ENCODE measurements at places on chromosomes 16 and 17.

- H3K4me3 ChIP-seq = no peak overlapping the region
- no peaks in the 10 kb centered on the region for H3K27me3 ChIP-seq
- no peak for DNase-seq
- no peak overlapping the region for H3K27ac ChIP-seq
- peaks cover 5% of the 10 kb centered on the region for H3K36me3 ChIP-seq
These were observed 14.6 kb downstream of the BBS2 start for GRCh38 chr16:56505181-56505580.

DNA sequence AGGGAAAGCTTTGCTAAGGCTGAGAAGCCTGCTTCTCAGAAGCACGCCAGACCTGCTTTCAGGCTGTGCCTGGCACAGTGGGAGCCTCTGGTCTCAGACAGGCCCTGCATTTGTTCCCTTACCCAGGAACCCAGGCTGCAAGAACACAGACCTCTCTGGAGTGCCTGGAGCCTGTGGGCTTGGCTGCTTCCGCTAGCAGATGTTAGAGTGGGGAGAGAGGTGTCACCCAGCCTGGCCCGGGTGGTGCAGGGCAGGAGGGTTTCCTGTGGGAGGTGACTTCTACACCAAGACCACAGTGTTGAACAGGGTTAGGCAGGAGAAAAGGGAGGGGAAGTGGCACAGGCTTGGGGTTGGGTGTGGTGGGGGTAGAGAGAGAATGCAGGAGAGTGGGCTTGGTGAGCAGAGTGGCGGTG is 35.8 kb upstream of the ADGRG1 start:
- no peaks in the 10 kb centered on the region for H3K36me3 ChIP-seq
- H3K27me3 ChIP-seq = no peaks in the 10 kb centered on the region
- no peaks in the 10 kb centered on the region for H3K4me1 ChIP-seq
- no peak overlapping the region for H3K4me3 ChIP-seq
- no peak for DNase-seq

- no peak overlapping the region for H3K4me3 ChIP-seq
- peaks cover 6% of the 10 kb centered on the region for H3K36me3 ChIP-seq
- DNase-seq = no peak
- H3K4me1 ChIP-seq = peaks cover 5% of the 10 kb centered on the region
- H3K27ac ChIP-seq = no peak overlapping the region
These were observed 15.9 kb downstream of the EMC8 start for GRCh38 chr16:85783441-85783840.

- peak overlapping the region; percentile 49 for H3K4me3 ChIP-seq
- peaks cover 6% of the 10 kb centered on the region for H3K4me1 ChIP-seq
These were observed 16.7 kb downstream of the ZNF423 start for GRCh38 chr16:49839017-49839825.

DNA sequence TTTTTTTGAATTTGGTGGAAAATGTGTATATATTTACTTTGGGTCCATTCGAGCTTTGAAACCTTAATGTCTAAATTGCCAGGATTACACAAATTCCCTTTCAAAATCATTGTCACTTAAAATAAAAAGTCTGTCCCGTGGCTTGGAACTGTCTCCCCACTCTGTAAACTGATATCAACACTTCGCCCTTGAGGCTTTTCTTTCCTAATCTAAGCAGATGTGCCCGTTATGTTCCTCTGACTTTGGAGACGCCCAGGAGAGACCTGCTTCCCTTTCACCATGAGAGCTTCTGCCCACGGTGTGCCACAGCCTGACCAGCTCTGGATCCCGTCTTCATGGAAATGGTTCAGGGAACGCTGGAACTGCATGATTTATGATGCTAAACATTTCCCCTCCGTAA is 151.3 kb downstream of the C16orf95 start:
- H3K4me3 ChIP-seq = no peak overlapping the region
- H3K27ac ChIP-seq = no peak overlapping the region
- no peaks in the 10 kb centered on the region for H3K27me3 ChIP-seq
- no peaks in the 10 kb centered on the region for H3K36me3 ChIP-seq
- H3K4me1 ChIP-seq = no peaks in the 10 kb centered on the region

DNA sequence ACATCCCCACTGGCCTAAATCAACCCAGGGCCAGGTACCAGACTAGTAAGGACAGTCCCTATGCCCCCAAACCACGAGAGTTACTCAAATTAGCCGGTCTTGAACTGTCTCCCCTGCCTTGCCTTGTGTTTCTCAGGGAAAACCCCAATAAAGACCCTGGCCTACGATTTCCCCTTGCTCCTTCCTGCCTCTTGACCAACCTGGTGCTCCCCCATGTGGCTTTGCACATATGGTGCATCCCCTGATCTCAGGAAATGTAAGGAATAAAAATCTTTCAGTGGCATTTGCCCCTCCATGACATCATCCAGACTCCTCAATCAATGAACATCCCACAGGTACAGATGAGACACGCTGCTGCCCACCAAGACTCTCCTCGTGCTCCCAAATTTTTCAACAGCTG is 87.9 kb downstream of the ZNF18 start:
- no peaks in the 10 kb centered on the region for H3K4me1 ChIP-seq
- no peaks in the 10 kb centered on the region for H3K36me3 ChIP-seq
- no peaks in the 10 kb centered on the region for H3K27me3 ChIP-seq
- H3K4me3 ChIP-seq = no peak overlapping the region

DNA sequence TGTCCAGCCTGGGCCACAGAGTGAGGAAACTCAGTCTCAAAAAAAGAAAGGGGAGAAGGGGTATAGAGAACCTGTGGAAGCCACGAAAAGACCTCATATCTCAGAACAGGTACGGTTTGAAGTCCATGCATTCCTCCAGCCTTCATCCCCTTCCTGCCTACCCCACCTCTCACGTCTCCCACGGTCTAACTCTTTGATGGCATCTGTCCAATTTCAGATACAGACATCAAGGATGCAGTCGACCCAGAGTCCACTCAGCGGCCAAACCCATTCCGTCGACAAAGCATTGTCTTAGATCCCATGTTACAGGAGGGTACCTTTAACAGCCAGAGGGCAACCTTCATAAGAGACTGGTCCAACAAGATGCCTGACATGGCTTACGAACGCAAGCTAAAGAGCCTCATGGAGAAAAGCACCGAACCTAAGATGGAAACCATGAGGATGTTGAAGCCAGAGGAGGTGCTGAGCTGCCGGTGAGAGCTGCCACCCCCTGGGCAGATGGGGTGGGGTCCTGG is 22.7 kb downstream of the C16orf78 start:
- H3K4me3 ChIP-seq = no peak overlapping the region
- DNase-seq = no peak
- no peaks in the 10 kb centered on the region for H3K4me1 ChIP-seq
- H3K27me3 ChIP-seq = no peaks in the 10 kb centered on the region
- H3K27ac ChIP-seq = no peak overlapping the region

GRCh38 chr16:69088684-69089083 is 16.8 kb upstream of the HAS3 start:
- H3K36me3 ChIP-seq = no peaks in the 10 kb centered on the region
- no peak overlapping the region for H3K27ac ChIP-seq
- no peak overlapping the region for H3K4me3 ChIP-seq
- H3K4me1 ChIP-seq = no peaks in the 10 kb centered on the region

- no peaks in the 10 kb centered on the region for H3K27me3 ChIP-seq
- peak overlapping the region; percentile 81 for H3K27ac ChIP-seq
- H3K4me1 ChIP-seq = no peaks in the 10 kb centered on the region
- H3K4me3 ChIP-seq = peak overlapping the region; percentile 36
- no peaks in the 10 kb centered on the region for H3K36me3 ChIP-seq
- DNase-seq = no peak
These were observed 59.2 kb downstream of the TEX14 start for GRCh38 chr17:58632324-58633314.

DNA sequence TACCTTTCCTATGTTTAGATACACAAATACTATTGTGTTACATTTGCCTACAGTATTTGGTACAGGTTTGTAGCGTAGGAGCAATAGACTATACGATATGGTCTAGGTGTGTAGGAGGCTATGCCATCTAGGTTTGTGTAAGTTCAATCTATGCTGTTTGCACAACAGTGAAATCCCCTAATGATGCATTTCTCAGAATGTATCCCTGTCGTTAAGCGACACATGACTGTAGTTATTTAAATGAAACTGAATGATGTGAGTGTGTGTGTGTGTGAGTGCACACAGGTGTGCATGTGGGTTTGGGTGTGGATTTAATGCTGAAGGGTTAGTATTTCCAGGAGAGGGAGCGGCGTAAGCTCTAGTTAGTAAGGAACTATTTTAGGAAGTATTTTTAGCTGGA is 34.6 kb upstream of the SMIM36 start:
- H3K36me3 ChIP-seq = no peaks in the 10 kb centered on the region
- H3K27ac ChIP-seq = no peak overlapping the region
- no peak overlapping the region for H3K4me3 ChIP-seq
- no peaks in the 10 kb centered on the region for H3K27me3 ChIP-seq
- no peak for DNase-seq
- no peaks in the 10 kb centered on the region for H3K4me1 ChIP-seq

GRCh38 chr17:79949656-79950209 is 85.9 kb downstream of the TBC1D16 start:
- no peaks in the 10 kb centered on the region for H3K27me3 ChIP-seq
- no peak overlapping the region for H3K4me3 ChIP-seq
- peaks cover 3% of the 10 kb centered on the region for H3K4me1 ChIP-seq
- no peaks in the 10 kb centered on the region for H3K36me3 ChIP-seq

DNA sequence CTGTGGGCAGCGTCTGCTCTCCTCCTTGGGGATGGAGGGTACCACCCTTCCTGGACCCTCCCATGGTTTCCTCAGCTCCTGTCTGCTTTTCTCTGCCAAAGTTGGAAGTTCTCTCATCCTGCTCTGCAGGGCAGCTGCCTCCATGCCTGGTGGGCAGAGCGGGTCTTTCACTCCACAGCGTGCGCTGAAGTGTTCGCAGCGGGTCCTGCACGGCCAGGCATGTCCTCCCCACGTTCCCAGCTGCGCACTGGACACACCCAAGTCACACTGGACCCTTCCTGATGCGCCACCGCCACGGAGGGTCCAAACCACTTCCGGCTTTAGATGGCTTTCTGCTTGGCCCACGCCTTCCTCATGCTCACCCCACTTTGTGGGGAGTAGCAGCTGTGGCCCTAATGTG is 33.7 kb upstream of the NPTX1 start:
- H3K27me3 ChIP-seq = no peaks in the 10 kb centered on the region
- DNase-seq = no peak
- H3K4me3 ChIP-seq = no peak overlapping the region
- H3K27ac ChIP-seq = no peak overlapping the region

- H3K4me1 ChIP-seq = no peaks in the 10 kb centered on the region
- no peak for DNase-seq
- no peak overlapping the region for H3K4me3 ChIP-seq
- H3K27ac ChIP-seq = peak overlapping the region; percentile 84
- no peaks in the 10 kb centered on the region for H3K27me3 ChIP-seq
These were observed 219.8 kb downstream of the KATNIP start for GRCh38 chr16:27769561-27770255.

GRCh38 chr16:20938426-20938825 is 37.9 kb downstream of the LYRM1 start:
- no peak for DNase-seq
- H3K27ac ChIP-seq = no peak overlapping the region
- H3K36me3 ChIP-seq = no peaks in the 10 kb centered on the region
- H3K27me3 ChIP-seq = no peaks in the 10 kb centered on the region
- no peaks in the 10 kb centered on the region for H3K4me1 ChIP-seq

DNA sequence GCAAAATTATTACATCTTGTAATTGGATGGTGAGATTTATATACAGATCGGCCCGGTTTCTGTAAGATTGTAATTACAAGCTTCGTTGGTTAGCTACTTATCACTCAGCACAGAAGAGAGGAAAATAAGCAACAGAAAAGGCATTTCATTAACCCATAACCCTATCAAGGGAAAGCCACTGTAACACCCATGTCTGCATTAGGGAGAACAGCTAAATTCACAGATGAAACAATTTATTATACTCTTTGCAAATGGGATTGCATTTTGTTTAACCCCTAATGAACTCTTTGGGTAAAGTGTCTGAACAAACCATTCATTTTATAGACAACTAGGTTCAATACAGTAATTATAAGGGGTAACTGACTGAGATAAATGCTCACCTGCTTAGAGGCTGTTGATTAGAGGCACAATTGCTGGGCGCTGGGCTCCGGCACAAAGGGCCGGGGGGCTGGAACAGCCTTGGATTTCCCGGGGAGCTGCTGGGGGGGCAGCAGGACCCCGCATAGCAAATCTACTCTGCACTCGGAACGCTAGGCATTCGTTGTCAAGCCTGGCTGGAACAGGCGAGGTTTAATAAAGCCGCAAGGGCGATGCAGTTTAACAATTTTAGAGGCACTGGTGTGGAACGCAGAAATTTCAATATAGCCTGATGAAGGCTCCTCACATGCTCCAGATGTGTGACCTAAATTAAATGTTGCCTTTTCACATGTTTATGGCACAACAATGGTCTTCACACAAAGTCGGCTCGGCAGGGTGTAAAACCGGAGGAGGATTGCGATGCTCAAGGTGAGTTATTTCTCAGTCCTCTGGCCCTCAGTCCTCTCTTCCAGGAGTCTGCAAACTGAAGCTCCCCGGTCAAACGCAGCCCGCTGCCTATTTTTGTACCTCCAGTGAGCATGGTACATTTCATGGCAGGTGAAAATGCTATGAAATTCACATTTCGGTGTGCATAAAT is 134.0 kb upstream of the IRX6 start:
- no peak overlapping the region for H3K4me3 ChIP-seq
- DNase-seq = no peak
- no peak overlapping the region for H3K27ac ChIP-seq
- no peaks in the 10 kb centered on the region for H3K27me3 ChIP-seq
- H3K36me3 ChIP-seq = no peaks in the 10 kb centered on the region
- H3K4me1 ChIP-seq = no peaks in the 10 kb centered on the region

- no peaks in the 10 kb centered on the region for H3K4me1 ChIP-seq
- H3K27ac ChIP-seq = no peak overlapping the region
- no peak overlapping the region for H3K4me3 ChIP-seq
- H3K27me3 ChIP-seq = no peaks in the 10 kb centered on the region
These were observed 44.3 kb downstream of the XYLT1 start for GRCh38 chr16:17426451-17426850.

DNA sequence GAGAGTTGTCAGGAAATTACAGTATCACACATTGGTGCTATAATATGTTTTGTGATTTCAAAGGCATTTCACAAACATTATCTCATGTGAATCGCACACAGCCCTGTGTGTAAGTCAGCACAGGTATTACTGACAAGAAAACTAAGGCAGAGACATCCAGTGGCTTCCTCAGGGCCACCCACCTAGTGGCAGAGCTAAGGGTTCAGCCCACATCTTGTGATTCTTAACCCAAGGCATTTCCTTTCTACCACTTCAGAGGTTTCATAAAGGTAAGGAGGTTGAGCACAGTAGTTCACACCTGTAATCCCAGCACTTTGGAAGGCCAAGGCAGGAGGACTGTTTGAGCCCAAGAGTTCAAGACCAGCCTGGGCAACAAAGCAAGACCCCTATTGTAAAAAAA is 58.2 kb downstream of the STX8 start:
- no peaks in the 10 kb centered on the region for H3K4me1 ChIP-seq
- H3K27ac ChIP-seq = no peak overlapping the region
- no peaks in the 10 kb centered on the region for H3K27me3 ChIP-seq
- H3K36me3 ChIP-seq = no peaks in the 10 kb centered on the region
- no peak for DNase-seq

GRCh38 chr16:84069540-84069939 is 26.9 kb upstream of the SLC38A8 start:
- H3K4me1 ChIP-seq = no peaks in the 10 kb centered on the region
- no peak overlapping the region for H3K4me3 ChIP-seq
- H3K36me3 ChIP-seq = peaks cover 27% of the 10 kb centered on the region
- DNase-seq = no peak
- no peaks in the 10 kb centered on the region for H3K27me3 ChIP-seq
